ENCODE measurements at places on chromosomes 13 and 19. TPM values are rescaled to one million over a fixed set of nuclear protein-coding genes. Genes with fewer than 3 reads are reported as not detected.

DNA sequence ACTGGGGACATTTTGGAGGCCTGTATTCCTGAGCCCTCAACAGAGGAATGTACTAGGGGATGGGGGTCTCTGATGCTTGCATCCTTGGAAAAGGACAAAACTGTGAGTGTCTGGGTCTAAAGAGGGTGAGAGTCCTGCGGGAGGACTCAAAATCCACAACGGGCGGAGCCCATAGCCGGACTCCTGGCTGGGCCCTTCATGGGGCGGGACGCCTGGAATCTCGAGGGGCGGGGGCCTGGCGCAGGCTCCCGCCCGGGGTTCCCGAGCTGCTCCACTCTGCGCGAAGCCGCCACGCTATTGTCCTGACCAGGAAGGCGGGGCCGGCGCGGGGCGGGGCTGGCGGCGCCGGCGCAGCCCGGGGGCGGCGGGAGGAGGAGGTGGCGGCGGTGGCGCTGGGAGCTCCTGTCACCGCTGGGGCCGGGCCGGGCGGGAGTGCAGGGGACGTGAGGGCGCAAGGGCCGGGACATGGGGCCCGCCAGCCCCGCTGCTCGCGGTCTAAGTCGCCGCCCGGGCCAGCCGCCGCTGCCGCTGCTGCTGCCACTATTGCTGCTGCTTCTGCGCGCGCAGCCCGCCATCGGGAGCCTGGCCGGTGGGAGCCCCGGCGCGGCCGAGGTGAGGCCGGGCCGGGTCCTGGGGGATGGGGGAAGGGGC is at the start of gene APLP1:
Gene APLP1 (plus strand): TSS at position 403 of the 651 bp plus-strand sequence. CDS start 63 bp downstream, at position 466.
- H3K27me3 ChIP-seq = no peaks in the 10 kb centered on the region
- DNase-seq = peak; percentile 69
- no peaks in the 10 kb centered on the region for H3K36me3 ChIP-seq

- H3K27me3 ChIP-seq = no peaks in the 10 kb centered on the region
- no peaks in the 10 kb centered on the region for H3K36me3 ChIP-seq
- no peaks in the 10 kb centered on the region for H3K4me1 ChIP-seq
- H3K4me3 ChIP-seq = no peak overlapping the region
- H3K27ac ChIP-seq = no peak overlapping the region
Observed at GRCh38 chr13:70339738-70340137, 231.5 kb upstream of the KLHL1 start.

- H3K4me3 ChIP-seq = no peak overlapping the region
- H3K36me3 ChIP-seq = no peaks in the 10 kb centered on the region
- no peak for DNase-seq
- H3K27ac ChIP-seq = no peak overlapping the region
Observed at GRCh38 chr13:91701975-91702374, 303.6 kb downstream of the GPC5 start.

DNA sequence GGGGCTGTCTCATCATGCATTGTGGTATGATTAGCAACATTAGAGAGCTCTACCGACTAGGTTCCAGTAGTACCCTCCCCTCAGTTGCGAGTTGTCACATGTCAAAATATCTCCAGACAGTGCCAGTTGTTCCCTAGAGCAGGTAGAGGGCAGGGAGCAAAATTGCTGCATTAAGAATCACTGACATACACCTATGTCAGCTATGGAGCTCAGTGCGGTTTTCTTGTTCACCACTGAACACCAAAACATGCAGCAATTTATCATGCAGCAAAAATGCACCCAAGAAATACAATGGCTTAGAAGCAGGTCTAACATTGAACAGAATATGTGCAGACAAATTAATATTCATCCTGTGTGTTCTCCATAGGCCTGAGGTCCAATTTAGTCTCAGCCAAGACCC is 186.9 kb upstream of the STARD13 start:
- DNase-seq = no peak
- no peak overlapping the region for H3K27ac ChIP-seq
- no peak overlapping the region for H3K4me3 ChIP-seq
- no peaks in the 10 kb centered on the region for H3K27me3 ChIP-seq
- H3K36me3 ChIP-seq = no peaks in the 10 kb centered on the region

- no peak overlapping the region for H3K27ac ChIP-seq
- H3K4me3 ChIP-seq = no peak overlapping the region
Observed at GRCh38 chr13:89239361-89240127, 1568.4 kb downstream of the SLITRK5 start.

The PRODH2 gene
- not detected for polyA plus RNA-seq

DNA sequence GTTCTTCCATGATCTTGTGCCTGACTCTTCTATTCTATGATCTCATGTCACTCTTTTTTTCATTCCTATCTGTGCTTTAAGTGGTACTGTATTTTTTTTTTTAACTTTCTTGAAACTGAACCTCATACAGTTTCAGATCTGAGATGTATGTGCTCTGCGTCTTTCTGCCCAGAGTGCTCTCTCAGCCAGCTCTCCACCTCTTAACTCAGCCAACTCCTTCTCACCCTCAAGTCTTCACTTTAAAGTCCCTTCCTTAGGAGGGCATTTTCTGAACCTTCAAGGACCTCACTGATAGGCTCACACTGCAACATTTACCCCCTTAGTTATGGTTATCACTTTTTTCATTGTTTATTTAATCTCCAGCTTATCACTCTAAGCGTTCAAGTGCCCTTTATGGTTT is 158.7 kb downstream of the IRS2 start:
- no peaks in the 10 kb centered on the region for H3K27me3 ChIP-seq
- no peaks in the 10 kb centered on the region for H3K4me1 ChIP-seq
- H3K27ac ChIP-seq = peak overlapping the region; percentile 18
- no peak overlapping the region for H3K4me3 ChIP-seq
- DNase-seq = no peak
